Epithelial cell of prostate (primary cell): ENCODE measurements at places on chromosomes 1 and 21.

GRCh38 chr21:16377857-16378256 is 648.1 kb downstream of the USP25 start:
- DNase-seq: no peak

- no peak for DNase-seq
Observed at GRCh38 chr1:181777812-181778211, 283.7 kb downstream of the ZNF648 start.

- peak; percentile 20 for DNase-seq
Observed at GRCh38 chr1:223886516-223886921, 40.8 kb upstream of the TP53BP2 start.

GRCh38 chr1:226553924-226554282 is 5.3 kb downstream of the STUM start:
- no peak for DNase-seq

DNA sequence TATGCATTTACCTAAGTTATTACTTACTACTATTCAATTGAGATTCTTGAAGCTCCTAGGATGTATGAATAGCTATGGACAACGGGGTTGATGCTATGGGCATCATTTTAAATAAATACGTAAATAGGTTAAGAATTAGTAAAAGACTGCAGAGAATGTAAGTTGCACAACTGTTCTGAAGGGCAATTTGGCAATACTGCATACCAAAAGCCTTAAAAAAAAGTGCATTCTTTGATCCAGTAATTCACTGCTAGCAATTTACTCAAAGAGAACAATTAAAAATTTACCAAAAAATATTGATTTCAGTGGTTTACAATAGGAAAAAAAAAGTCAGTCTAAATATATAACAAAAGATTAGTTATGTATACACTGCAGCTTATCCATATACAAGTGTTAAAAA is 3.5 kb downstream of the ARPC5 start:
- no peak for DNase-seq
